ENCODE measurements at places on chromosomes 2 and 18.

DNA sequence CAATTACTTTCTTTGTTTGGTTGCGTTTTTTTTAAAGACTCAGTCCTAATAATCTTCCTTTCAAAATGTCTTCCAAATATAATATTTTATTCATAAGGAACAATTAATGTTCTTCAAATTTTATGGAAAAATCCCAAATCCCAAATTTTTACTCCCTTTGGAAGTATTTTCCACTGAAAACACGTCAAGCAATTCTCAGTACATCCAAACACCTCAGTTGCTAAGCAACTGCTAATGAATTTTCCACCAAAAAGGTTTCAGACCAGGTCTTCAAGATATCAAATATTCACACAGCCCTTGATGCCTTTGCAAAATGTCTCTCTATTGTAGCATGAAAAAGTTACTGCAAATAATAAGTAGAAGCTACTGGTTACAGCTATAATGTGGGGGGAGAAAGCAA lies 140.1 kb downstream of the DSEL start:
- no peak for DNase-seq

- no peak for DNase-seq
Measured at GRCh38 chr18:67222887-67223286, 293.6 kb downstream of the DSEL start.

DNA sequence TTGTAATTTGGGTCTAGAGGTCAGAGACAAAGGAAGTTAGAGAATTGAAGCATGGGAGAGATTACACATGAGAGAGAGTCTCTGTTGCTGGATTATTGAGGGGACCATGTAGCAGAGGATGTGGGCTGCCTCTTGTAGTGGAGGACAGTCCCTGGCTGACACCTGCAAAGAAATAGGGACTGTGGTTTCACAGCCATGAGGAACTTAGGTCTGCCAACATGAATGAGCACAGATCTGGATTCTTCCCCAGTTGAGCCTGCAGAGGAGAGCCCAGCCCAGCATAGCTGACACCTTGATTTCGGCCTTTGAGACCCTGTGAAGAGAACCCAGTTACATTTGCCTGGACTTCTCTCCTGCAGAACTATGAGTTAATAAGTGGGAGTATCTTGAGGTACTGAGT lies 179.5 kb upstream of the TWIST2 start:
- no peak for DNase-seq

DNA sequence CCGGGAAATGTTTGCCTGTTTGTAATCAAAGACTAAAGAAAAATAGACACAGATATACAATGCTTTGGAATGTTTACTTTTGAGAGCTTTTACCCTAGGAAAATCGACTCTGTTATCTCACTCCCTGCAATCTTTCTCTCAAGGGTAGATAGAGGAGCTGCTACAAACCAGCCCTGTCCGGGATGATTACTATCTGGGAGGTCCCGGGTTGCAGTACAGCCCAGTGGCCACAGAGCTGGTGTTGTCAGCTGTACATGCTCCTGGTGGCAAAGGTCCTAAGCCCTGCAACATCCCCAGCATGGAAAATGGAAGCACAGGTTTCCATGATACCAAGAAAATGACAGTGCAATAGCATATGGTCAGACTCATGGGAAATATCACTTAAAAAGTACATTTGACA lies 570.5 kb upstream of the SOX11 start:
- no peak for DNase-seq

- no peak for DNase-seq
Measured at GRCh38 chr2:226637383-226637782, 162.2 kb downstream of the IRS1 start.

GRCh38 chr2:233404222-233404621 lies 49.9 kb downstream of the DGKD start:
- peak; percentile 49 for DNase-seq

DNA sequence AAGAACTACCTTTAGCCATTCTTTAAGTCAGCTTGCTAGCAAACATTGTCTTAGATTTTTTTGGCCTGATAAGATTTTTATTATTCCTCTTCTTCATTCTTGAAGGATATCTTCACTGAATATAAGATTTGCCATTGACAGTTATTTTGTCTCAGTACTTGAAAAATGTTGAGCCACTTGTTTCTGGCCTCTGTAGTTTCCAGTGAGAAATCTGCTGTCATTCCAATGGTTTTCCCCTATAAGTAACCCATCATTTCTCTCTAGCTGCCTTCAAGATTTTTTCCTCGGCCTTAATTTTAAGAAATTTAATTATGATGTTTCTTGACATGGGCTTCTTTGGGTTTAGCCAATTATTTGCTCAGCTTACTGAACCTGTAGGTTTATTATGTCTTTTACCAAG lies 32.6 kb downstream of the ACOXL start:
- DNase-seq: no peak

- DNase-seq: no peak
Measured at GRCh38 chr2:6926071-6926732, 9.0 kb downstream of the RNF144A start.

DNA sequence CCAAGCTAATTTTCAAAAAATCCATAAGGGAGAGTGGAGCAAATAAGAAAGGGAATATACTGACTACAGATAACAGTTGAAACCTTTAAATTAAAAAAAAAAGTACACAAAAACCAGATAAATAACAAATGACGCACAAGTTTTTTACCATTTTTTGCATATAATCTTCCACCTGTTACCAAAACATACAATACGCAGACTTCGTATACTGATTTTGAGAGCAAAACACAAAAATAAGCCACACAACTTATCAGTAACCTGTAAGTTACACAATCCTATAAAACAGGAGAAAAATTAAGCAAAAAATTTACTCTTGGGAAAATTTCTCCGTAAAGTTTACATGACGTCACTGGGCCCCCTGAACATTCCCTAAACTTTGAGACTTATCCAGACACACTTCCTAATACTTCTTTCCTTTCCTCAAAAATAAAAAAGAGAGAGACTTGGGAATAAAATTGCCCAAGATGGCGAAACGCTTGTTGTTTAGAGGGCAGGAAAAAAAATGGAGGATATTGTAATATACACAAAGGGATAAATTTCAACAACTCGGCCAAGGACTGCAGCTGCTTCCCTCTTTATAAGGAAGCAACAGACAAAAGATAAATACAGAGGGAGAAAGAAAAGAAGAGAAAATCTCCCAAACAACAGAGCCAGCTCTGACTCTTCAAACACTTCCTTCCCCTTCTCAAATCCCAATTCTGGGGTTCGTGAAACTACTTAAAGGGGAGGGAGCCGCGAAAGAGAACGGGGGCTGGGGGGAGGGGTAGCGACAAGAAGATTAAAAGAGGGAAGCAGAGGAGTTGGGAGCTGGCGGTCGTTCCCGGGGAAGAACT lies 1.6 kb downstream of the BAZ2B start:
- no peak for DNase-seq

GRCh38 chr2:37589298-37589697 lies 82.1 kb downstream of the CDC42EP3 start:
- no peak for DNase-seq

DNA sequence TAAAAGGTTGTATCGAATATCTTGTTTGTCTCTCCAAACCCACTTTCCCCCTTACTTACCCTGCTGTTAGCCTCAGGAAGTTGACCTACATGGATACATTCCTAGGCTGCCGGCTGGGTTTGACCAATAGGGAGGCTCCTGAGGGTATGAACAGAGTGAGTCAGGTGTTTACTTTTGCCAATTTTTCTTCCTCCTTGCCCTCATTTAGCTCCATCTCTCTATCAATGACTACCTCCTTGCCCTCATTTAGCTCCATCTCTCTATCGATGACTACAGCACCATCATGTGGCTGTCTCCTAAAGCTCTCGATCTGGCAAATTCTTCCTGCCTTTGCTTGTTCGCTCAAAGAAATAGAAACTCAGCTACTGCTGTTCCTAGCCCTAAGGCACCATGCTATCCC lies 571.9 kb upstream of the CRIM1 start:
- no peak for DNase-seq

- no peak for DNase-seq
Measured at GRCh38 chr18:35157181-35157580, 83.7 kb upstream of the ZNF397 start.

DNA sequence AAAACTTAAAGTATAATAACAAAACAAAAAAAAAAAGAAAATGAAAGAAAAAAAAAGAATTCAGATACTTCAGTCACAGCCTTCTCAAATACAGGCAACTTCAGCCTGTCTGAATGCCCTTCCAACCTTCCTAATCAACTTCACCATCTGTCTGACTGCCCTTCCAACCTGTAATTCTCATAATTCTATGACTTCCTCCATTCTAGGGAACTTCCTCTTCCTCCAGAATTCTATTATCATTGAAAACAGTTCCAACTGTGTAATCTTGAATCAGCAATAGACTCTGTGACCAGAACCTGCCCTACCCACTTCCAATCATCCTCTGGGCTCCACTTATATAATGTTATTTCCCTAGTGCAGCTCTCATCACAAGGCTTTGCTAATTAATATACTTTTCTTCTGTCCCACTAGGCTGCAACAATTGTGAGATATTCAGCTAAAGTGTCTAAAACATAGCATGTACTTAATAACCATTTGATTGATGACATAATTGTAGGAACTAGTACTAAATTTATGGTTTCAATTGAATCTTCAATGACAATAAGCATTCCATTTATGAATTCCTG lies 127.3 kb downstream of the UPP2 start:
- DNase-seq: no peak

DNA sequence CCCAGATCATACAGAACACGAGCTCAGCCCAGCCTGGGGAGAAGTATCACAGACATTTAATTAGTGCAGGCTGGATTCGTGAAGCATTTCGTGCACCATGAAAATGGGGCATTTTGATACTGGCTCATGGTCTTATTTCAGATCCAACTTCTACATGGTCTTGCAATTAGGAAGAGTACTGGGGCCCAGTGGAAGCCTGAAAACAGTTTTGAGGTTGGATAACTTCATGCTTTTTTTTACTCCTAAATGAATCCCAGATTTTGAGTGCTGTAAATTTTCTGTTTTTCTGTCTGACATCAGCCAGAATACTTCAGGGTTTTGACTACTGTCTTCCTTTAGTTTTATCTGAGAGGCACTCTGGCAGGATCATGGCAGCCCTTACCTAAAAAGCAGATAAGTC lies 160.1 kb downstream of the GFPT1 start:
- no peak for DNase-seq

DNA sequence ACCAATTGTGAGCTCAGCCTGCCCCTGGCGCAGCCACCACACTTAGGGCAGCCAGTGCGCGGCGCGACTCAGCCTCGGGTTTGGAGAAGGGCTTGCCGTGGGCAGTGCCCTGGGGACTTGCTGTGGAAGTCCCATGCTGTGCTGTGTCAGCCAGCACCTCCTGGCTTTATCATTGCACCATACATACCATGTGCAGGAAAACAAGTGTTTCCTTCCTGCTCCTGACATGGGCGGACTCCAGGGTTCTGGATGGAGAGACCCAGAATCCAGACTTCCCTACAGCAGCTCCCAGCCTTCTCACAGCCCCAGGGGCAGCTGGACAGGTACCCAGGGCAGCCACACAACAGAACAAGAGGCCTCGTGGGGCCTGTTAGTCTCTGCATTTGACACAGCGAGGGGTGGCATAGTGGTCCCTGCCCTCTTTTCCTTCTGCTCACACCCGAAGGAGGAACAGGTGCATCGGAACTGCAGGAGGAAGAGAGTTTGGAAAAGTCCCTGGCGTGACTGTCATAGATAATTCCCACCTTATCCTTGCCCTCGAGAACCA lies 54.2 kb downstream of the SDC1 start:
- DNase-seq: no peak

DNA sequence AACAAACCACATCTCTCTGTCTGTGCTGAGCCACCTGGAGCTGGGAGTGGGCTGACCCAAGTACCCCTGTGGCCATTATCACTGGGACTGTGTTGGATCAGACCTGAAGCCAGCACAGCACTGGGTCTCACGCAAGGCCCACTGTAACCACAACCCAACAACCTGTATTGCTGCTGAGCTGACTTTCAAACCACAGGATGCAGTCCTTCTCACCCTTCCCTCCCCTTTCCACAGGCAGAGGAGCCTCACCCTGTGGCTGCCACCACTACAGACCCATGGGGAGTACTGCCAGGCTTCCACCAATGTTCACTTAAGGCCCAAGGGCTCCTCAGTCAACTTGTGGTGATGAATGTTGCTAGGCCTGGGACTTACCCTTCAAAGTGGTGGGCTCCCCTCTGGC lies 135.7 kb downstream of the DIS3L2 start:
- no peak for DNase-seq

- no peak for DNase-seq
Measured at GRCh38 chr2:62741954-62742722, 36.6 kb downstream of the EHBP1 start.

- DNase-seq: no peak
Measured at GRCh38 chr2:145960479-145961163, 1440.7 kb upstream of the ZEB2 start.

DNA sequence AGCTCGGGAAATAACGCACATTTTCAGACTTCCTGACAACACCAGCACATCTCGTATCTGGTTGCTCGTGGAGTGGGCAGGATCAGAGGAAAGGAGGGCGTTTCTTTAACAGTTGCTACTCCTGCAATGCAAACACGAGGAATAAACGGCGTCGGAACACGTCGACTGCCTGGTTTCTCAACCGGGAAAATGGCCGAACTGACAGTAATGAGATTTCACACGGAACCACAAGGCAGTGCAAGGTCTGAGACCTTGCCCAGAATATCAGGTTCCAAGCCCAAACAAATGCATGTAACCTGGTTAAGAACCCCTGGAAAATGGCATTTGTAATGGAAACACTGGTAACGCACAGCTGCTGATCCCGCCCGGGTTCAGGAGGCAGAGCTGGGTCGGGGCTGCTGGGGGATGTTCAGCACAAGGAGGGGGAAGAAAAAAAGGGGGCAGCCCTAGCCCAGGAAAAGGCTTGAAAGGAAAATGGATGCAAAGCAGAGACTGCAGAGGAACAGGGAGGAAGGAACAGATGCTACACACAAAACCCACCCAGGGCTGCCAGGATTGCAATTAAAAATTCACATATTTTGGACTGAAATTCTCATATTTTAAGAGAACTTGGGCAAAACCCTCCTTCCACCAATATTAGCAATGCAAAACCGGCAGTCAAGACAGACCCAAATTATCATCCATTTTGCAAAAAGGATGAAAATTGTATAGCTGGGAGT lies 61.6 kb upstream of the KLHL29 start:
- DNase-seq: no peak

DNA sequence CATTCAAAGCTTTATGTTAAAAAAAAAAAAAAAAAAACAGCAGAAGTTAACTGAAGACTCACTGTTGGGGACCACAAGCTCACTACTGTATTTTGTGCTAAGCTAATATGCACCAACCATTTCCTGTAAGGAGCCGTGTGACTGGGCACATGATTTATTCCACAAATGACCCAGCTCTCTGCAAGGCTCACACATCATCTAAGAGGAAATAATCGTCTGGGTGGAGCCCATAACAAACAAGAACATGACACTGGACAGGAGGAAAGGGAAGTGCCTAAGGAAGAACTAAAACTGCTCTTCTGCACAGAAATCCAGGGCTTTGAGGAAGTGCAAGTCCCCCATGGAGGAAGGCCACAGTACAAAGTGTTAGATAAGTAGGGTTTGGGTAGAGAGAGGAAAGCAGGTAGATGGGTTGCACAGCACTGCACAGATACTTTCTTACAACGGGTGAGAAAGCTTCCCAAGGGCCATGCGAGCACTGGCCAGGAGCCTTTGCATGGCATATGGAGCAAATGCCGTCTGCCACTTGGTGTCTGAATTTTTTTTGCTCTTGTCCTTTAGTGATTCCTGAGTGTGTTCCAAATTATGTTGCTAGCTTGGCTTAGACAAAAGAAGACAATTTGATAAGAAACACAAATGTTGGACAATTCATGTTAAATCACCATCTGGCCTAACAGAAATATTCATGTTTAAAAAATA lies 24.4 kb downstream of the NFE2L2 start:
- DNase-seq: no peak

- DNase-seq: no peak
Measured at GRCh38 chr2:238689331-238689730, 158.6 kb upstream of the TWIST2 start.

GRCh38 chr2:218429911-218430692 lies 11.2 kb downstream of the VIL1 start:
- DNase-seq: no peak

All from stimulated activated CD4-positive, alpha-beta T cell treated with anti-CD3 and anti-CD28 coated beads, Interleukin-15, amount 100 ng/mL, for 1 hour (primary cell).